AG10803 (cell line): ENCODE measurements at places on chromosomes 12 and 14.

- DNase-seq: no peak
Observed at GRCh38 chr12:52296572-52297215, 5.4 kb upstream of the KRT81 start.

GRCh38 chr14:32706721-32707519 is 231.8 kb upstream of the NPAS3 start:
- DNase-seq: no peak

- no peak for DNase-seq
Observed at GRCh38 chr12:115035535-115036107, 351.6 kb upstream of the TBX3 start.

DNA sequence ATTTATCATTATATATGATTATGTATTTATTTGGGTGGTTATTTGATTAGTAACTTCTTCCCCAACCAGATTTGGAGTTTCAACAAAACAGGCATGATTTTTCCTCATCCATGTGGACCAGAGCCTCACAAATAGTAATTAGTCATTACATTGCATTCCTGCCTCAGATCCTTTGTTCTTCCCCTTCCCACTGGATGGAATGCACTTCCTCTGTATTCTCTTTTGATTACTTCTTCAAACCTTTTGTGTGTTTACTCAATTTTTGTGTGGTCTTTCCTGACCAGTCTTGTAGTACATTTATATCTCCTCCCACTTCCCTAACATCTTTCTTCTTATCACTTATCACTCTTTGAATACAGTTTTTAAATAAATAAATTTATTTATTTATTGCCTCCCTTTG is 15.5 kb downstream of the SYT1 start:
- DNase-seq: peak; percentile 4

DNA sequence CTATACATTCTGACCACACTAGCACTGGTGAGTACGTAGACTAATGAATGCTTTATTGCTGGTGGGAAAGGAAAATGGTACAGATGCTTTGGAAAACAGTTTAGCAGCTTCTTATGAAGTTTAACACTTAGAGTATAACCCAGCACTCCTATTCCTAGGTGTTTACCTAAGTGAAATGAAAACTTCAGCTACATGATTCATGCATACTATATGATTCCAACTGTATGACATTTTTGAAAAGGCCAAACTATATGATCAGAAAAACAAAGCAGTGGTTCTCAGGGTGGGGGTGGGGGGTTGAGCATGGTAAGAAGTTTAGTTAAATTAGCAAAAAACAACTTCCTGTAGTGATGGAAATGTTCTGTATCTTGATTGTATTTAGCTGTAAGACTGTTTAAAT is 22.1 kb upstream of the ARID4A start:
- DNase-seq: no peak

DNA sequence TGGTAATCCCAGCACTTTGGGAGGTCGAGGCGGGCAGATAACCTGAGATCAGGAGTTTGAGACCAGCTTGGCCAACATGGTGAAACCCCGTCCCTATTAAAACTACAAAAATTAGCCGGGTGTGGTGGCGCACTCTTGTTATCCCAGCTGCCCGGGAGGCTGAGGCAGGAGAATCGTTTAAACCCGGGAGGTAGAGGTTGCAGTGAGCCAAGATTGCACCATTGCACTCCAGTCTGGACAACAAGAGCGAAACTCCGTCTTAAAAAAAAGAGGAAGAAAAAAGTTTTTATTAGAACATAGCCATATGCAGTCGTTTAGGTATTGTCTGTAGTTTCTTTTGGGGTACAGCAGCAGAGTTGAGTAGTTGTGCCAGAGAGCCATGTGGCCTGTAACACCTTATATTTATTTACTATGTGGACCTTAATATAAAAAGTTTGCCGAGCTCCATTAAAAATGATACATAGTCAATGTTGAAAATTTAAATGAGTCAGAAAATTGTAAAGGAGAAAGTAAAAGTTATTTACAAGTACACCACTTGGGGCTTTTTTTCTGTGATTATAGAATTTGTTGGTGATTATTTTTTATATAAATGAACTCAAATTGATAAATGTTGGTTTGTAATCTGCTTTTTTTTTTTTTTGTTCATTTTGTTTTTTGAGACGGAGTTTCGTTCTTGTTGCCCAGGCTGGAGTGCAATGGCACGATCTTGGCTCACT is 2.2 kb downstream of the ADIPOR2 start:
- no peak for DNase-seq

DNA sequence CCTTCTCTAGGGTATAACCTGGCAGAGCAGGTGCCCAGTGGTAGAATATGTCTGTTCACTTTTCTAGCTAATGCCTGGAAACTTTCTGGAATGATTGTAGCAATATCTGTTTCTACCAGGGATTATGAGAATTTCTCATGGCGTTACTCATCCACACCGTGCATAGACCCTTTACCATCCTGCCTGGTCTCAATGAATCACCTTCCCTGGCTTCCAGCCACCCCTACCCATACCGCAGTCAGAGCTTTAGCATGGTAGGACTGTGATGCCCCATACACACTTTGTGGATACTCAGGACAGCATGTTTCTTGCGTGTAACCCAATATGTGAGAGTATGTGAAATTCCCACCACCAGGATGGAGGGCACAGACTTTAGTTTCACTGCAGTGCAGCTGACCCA is 45.4 kb downstream of the TUNAR start:
- no peak for DNase-seq

DNA sequence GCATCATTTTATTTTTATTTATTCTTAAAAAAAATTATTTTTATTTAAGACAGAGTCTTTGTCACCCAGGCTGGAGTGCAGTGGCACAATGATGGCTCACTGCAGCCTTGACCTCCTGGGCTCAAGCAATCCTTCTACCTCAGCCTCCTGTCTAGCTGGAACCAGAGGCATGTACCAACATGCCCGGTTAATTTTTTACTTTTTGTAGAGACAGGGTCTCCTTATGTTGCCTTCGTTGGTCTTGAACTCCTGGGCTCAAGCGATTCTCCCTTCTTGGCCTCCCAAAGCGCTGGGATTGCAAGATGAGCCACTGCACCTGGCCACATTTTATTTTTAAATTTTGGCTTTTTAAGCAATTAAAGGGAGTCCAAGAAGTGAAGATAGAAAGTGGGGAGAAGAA is 21.4 kb downstream of the TTC6 start:
- DNase-seq: no peak

- DNase-seq: no peak
Observed at GRCh38 chr14:101600336-101600890, 39.1 kb downstream of the DIO3 start.

- DNase-seq: peak; percentile 41
Observed at GRCh38 chr12:3885277-3886094, 12.3 kb upstream of the PARP11 start.

DNA sequence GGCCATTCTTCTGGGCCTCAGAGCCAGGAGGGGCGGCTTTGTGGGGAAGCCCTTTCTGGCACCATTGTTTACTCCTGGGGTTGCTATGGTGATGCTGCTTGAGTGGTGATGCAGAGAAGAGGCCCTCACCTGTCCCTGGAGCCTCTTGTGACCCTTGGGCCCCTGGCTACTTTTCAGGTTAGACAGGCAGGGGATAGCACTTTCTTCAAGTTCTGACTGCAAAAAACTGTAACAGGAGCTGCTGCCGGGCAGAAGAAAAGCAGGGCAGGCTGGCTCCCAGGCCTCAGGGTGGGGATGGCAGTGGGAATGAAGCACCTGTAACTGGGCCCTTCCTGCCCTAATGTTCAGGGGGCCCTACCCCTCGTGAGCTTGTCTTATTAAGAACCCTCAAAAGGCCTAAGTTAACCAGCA is at the start of gene TEX52:
TSS of gene TEX52 (minus strand) at position 19 of the 411 bp plus-strand sequence. CDS start at position 6, 13 bp downstream.
- DNase-seq: no peak

DNA sequence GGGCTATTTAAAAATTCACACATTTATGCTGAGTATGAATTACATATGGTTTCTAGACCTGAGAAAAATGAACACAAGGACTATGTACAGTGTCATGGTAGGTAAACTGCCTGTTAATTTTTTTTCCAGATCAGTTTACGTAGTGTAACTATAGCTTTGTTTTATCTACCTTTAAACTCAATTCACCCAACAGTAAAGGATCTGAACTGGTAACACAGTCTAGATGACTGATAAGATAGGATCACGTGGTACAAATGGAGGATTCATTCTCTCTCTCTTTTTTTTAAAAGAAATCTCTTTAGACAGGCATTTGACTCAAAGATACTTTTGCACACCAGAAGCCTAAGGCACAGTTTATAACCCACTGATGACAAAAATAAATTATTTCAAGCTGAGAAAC is 130.8 kb upstream of the ATP2B1 start:
- DNase-seq: no peak

DNA sequence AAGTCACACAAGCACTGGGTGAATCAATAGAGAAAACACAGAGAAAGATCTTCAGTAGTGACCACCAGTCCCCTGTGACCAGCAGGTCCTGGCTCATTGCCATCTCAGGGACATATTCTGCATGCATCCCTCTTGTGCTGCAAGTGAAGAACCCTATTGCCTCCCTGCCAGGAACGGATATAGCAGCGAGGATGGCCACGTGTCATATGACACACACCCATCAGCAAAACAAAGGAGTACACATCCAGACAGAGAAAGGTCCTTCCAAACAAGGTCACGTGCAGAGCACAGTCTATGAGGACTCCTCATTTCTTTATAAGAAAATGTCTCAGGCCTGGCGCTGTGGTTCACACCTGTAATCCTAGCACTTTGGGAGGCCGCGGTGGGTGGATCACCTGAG is 638.4 kb downstream of the FLRT2 start:
- no peak for DNase-seq

- peak; percentile 32 for DNase-seq
Observed at GRCh38 chr12:7142056-7142644, 12.0 kb downstream of the CLSTN3 start.

DNA sequence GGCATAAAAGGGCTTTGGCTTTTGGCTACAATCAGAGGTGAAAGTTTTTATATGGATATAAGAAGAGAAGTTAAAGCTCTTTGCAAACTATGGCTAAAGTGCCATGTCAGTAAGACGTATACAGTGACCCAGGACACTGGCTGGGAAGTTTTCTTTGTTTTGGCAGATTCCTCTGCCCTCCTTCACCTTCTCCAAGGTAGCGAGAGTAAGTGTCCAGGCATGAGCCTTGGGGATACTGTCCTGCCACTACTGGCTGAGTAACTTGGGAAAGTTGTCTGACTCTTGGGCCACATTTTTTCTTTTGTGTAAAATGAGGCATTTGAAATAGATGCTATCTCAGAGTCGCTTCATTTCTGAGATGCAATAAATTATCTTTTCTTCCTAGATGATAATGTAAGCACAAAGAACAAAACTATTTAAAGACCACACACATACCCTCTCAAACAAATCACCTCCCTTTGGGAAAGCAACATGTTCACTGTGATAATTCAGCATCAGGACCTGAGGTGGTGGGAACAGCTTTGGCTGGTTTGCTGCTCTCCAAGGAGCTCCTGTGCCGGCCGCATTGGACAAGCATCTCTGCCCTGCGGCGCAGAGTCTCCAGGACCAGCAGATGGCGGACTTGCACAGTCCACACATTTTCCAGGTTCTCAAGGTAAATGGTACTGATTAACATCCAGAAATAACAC is 106.3 kb downstream of the PTCSC3 start:
- DNase-seq: peak; percentile 71

DNA sequence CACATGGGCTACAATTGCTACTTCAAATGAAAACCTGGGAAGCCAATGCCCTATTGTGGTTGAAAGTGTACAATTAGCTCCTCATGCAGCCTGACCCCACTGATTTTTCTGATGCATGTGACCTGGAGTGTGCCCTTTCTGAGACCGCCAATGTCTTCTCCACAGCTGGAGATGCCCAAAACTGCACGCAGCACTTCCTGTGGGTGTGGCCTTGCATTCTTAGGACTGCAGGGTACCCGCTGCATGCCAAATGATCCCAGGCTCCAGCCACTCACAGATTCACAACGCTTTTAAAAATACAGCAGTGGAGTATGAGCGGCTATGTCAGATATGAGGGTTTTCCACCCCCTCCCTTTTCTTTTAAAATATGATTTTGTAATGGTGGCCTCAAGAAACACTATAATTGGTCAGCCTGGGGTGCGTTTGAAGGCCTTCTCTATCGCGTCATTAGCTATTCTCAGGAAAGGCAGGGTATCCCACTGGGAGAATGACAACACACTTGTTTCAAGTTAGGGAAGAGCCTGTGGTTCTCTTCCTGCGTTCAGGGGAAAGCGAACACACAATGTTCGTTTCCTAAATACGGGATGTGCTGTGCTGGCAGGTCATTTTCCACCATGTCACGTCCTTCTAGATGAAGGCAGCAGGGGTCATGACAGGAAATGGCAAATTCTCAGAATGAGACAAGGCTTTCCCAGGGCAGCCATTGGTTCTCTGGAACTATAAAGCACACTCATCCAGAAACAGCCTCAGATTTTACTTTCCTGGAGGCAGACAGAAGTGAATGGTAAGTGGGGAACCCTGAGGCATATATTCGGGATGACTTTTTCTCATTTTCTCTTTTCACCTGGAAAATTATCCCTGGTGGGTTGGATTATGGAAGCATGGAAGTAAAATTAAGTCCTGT is at the start of gene APOLD1:
TSS of gene APOLD1 (plus strand) at position 749 of the 904 bp plus-strand sequence. CDS start at position 782, 33 bp downstream.
- DNase-seq: no peak

DNA sequence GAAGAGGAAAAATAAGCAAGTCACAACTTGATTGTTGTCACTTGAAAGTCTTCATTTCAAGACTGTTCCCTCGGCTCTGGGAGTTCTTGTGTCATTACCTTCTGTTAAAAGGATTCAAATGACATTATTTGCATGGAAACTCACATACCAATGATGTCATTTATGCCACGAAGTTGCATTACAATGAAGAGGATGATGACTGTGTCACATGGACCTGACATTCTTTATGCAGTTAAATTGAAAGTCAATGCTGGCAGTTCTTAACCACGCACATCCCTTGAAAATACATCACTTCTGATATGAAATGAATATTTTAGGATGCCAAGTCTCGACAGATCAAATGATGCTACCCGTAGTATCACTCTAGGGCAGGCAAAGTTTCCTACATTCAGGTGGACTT is 1069.5 kb downstream of the VRK1 start:
- DNase-seq: no peak

- no peak for DNase-seq
Observed at GRCh38 chr12:74619884-74620283, 82.2 kb downstream of the ATXN7L3B start.

DNA sequence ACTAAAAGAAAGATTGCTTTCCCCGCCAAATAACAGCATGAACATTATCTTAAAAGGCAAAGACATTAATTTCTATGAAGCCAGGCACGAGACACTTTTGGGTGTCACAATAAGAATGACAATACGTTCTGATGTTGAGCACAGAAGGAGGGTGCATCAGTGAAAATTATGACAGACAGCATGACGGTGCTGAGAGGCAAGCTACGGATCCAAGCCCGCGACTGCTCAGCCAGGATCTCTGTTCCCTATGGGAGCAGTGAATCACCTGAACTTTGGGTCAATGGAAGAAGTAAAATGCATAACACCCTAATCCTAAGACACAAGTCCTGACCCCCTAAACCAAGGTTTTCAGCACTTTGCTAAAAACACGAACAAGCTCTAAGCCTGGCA is 51.7 kb downstream of the SLC25A47 start:
- peak; percentile 22 for DNase-seq

- no peak for DNase-seq
Observed at GRCh38 chr14:102344485-102344884, 18.2 kb downstream of the CINP start.
